ENCODE measurements at places on chromosomes 2 and 18.
A peak's percentile ranks its signal among the peaks of the same experiment; 100 is the strongest.

DNA sequence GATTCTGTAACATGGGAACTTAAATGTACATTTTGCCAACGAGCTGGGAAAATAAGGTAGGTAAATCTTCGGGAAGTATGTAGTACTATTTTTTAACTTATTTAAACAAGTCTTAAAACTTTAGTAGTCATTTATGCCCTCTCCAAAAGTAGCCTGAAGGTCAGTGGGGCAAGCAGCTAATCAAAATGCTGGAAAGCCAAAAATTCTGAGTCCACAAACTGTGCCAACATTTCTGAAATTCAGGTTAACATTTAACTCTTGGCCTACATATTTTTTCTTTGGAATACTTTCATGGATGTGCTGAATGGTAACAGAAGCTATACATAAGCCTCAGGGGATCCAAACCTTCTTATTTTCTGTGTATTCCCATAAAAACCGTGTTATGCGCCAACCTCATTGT, 26.3 kb downstream of the WDR75 start:
- DNase-seq, result no peak

DNA sequence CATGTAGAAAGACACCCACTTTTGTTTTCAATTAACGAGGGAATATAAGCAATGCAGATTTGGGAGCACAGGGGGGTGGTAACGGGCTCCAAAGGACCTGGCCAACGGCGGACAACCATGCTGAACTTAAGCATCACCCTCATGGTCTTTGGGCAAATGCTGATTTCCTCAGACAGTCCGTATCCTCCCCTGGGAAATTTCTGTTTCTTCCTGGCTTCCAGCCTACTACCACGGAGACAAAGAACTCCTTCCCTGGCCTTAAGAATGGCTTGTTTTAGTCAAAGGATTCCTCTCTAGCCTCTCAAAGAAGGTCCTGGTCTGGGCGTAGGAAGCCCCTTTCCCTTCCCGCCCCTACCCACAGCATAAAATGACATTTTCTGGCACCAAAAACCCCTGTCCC, 34.3 kb downstream of the EN1 start:
- DNase-seq, result no peak

- no peak for DNase-seq
Measured at GRCh38 chr2:127969446-127969845, 58.4 kb downstream of the SAP130 start.

- DNase-seq, result no peak
Measured at GRCh38 chr2:37971971-37972370, 46.9 kb downstream of the RMDN2 start.

DNA sequence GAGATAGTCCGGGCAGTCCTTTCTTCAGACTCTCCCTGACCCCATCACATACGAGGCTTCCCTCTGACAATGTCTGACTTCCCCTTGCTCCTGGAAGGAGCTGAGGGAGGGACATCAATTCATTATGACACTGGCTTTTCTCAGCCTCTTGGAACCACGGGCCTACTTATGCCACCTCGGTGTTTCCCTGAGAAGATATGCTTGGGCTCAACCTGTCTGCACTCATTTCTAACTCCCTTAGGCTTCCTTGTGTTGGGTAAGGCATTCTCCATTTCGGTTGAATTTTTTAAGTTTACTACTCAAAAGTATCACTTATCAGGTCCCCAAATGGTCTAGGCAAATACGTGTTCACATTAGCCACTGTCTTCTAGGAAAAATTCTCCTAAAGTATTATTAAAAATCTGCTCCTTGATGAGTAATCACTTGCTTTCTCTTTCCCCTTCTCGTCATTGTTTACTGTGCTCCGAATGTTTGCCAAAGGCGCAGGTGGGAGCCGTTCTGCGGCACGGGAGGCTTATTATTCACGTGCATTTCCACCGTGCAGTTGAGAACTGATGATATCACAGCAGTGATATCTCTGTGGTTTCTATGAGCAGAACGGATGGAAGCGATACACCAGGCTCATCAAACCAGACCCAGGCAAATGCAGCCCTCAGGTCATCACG, 33.1 kb downstream of the ARL4C start:
- peak; percentile 72 for DNase-seq

DNA sequence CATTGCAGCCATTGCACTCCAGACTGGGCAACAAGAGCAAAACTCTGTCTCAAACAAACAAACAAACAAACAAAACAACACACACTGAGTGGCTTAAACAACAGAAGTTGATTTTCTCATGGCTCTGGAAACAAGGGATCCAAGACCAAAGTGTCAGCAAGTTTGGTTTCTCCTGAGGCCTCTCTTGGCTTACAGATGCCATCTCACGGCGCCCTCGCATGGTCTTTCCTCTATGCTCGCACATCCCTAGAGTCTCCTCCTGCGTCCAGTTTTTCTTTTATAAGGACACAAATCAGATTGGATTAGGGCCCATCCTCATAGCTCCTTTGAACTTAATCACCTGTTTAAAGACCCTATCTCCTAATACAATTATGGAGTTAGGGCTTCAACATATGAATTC, 133.4 kb upstream of the LRRTM1 start:
- no peak for DNase-seq

DNA sequence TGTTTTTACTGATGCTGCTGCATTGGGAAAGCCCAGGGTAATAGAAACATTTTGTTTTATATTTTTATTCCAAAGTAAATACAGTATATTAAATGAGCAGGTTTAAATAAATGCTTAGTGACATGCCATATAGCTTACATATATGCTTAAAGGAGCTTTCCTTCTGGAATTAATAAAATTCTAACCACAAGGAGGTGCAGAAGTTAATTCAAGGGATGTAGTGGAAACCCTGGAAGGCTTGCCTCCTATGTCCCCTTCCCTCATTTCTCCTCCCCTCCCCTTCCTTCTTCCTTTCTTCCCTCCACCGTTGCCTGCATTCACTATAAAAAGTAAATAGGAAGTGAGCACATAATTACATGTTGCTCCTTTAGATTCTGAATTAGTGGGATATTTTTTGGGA, 96.3 kb downstream of the UBE2E3 start:
- DNase-seq, result no peak

GRCh38 chr2:160321006-160321405, 120.9 kb upstream of the ITGB6 start:
- no peak for DNase-seq

- DNase-seq, result no peak
Measured at GRCh38 chr2:99569386-99569785, 79.6 kb upstream of the REV1 start.

GRCh38 chr2:109407276-109408042, 206.3 kb downstream of the SEPTIN10 start:
- DNase-seq, result no peak

DNA sequence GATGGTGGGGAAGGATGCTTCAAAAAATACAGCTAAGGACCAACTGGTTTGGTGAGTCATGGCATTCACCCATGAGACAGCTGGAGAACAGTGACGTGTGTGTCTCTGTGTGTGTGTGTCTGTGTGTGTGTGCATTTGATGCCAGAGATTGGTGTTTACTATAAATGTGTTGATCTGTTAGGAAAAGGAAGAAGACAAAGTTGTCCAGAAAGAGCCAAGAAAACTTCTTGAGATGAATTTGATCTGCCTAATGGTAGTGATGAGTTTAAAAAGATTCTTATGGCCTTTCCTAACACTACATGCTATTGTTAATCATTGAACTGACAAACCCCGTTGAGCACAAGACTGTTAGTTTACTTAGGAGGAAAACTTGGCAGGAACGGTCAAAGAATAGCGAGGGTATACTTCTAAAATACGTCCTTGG, 36.4 kb upstream of the IL1R1 start:
- no peak for DNase-seq

DNA sequence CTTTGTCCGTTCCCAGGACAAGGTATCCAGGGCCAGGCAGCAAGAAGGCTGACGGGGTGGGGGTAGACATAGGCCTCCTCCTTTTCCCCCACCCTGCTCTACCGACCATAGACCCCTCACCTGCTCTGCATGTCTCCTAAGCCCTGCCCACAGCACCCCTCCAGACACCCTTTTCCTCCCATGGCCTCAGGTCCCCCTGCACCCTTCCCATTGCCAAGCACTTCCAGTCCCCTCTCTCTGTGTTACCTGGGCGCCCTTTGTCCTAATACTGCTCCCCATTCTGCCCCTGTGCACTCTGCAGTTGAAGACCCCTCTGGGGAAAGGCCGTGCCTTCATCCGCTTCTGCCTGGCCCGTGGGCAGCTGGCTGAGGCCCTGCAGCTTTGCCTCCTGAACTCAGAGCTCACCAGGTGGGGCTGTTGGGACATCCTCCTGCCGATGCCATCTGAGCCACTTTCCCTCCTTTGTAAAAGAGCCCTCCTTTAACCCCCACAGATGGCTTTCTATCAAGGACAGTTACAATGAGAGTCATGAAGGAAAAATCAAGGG, 3.5 kb downstream of the RUFY4 start:
- DNase-seq, result no peak

GRCh38 chr18:56532176-56532840, 106.1 kb downstream of the TXNL1 start:
- DNase-seq, result no peak

Data from activated effector memory CD4-positive, alpha-beta T cell treated with Interleukin-2 at 50 U/mL for 16 hours (primary cell).